ENCODE measurements at places on chromosomes 2 and 18.

DNA sequence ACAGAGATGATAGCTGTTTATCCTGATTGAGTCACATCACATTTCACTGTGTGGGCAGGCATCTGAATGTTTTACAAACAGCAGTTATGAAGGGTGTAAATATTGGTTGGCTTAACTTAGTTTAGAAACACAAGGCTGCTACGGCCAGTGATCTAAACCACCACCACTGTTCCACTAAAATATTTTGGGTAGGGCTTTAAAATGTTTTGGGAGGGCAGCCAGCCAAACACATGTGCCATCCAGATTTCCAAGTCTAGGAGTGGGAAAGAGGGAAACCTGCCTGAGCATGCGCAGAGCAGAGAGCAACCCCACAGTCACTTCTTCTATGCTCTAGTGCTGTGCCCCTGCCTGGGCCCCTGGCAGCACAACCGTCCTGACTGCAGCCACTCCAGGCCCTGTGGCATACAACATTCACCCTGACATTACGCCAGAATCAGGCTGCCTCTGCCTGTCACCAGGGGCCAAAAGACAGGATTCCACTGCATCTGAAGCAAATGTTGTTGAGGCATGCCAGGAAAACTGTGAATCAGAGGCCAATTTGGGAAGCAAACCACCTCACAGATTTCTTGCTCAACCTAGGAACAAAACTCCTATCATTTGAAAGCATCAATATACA lies 74.8 kb upstream of the COL5A2 start:
- DNase-seq, result no peak

- DNase-seq, result no peak
Measured at GRCh38 chr2:225998653-225999052, 599.1 kb downstream of the NYAP2 start.

- DNase-seq, result no peak
Measured at GRCh38 chr18:31506024-31506742, 8.2 kb downstream of the DSG2 start.

GRCh38 chr18:67515942-67516538 lies 480 bp downstream of the DSEL start:
- DNase-seq, result peak; percentile 18

DNA sequence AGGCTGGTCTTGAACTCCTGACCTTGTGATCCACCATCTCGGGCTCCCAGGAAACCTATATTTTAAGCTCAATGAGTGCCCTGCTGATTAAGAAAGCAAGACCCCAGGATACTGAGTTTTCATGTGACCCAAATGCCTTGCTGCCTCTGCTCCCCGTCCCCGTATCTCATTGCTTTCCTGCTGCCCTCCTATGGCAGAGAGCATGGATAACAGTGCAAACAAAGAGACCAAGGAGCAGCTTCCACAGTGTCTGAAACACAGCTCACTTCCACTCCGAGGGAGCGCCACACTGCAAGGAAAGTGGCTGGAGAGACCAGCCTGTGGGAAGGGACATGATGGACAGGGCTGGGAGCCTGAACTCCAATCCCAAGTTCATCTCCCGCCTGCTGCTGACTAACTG lies 246.8 kb downstream of the TMEM182 start:
- no peak for DNase-seq

GRCh38 chr2:177550264-177551200 lies 158.0 kb downstream of the AGPS start:
- no peak for DNase-seq

DNA sequence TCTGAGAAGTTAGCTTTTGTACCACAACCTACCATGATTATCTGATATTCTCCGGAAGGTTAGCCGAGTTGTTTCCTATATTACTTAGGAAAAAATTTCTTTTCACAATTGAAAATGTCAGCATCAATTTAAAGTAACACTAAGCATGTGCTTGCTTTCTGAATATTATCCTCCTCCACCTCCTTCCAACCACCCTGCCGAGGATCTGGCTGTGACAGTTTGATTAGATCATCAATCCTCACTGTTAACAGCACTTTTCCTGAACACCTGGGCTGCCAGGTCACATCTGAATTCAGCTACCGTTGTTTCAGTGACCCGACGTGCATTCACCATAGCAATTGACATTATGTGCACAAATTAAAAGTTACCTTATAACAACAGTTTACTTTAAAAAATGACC lies 207.0 kb downstream of the ZNF407 start:
- DNase-seq, result no peak

- DNase-seq, result no peak
Measured at GRCh38 chr2:133943108-133943507, 310.8 kb upstream of the MGAT5 start.

DNA sequence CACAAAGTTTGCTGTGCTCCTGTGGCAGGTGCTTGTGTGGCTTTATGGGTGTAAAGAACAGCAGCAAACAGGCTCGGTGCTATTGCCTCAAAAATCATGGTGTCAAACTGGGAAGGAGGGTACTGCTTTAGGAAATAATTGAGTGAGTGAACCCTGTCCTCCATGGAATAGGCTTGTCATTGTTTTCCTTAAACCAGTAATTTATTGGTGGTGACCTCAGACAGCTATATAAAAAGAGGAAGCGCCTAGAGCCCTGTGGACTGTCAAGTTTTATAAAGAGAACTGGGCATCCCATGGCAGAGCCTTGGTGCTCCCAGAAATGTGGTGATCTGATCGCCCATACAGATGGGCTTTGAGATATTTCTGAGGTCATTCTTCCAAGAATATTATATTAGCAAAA lies 4.7 kb upstream of the CXCR4 start:
- DNase-seq, result no peak

DNA sequence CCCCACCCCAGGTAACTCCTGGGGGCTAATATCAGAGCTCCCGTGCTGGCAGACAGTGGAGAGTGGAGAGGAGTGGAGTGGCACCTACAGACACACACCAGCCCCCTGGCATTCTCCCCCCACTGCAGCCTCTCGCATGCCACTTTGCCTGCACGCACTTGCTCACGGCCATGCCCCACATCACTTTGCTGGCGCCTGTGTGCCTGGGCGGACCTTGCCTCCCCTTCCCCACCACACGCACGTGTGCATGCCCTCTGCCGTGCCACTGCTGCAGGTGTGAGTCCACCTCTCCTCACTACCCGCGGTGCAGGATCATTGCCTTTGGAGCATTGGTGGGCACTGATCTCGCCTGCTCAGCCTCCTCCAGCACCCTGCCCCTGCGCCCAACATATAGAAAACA lies 72.6 kb upstream of the DOK6 start:
- DNase-seq, result no peak

- DNase-seq, result no peak
Measured at GRCh38 chr18:27656167-27656778, 471.2 kb upstream of the CHST9 start.

- DNase-seq, result no peak
Measured at GRCh38 chr2:176178757-176179295, 9.6 kb upstream of the HOXD1 start.
